Activated CD8-positive, alpha-beta T cell treated with anti-CD3 and anti-CD28 coated beads, Interleukin-2, amount 10 ng/mL, durations not matched to agents 7 days and 5 days (primary cell): ENCODE measurements at places on chromosomes 12 and 14.

DNA sequence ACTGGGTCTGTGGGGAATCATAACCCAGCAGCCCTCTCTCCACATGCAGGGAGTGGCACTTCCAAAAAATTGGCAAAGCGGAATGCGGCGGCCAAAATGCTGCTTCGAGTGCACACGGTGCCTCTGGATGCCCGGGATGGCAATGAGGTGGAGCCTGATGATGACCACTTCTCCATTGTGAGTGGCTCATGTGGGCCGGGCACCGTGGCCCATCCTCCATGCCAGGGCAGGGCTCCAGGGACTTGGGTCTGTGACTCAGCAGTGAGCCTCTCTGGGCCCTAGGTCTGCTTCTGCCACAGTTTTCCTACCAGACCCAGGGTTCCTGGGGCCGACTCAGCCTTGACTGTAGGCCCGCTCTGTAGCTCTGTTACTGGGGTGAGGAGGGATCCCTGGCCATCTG is 2.2 kb downstream of the NPFF start:
- no peak for DNase-seq
- no peak overlapping the region for H3K4me3 ChIP-seq
- H3K36me3 ChIP-seq, result peaks cover 18% of the 10 kb centered on the region
- H3K27me3 ChIP-seq, result no peaks in the 10 kb centered on the region
- peaks cover 28% of the 10 kb centered on the region for H3K4me1 ChIP-seq

GRCh38 chr12:109949089-109949488 is 47.1 kb downstream of the GIT2 start:
- H3K4me1 ChIP-seq, result peaks cover 28% of the 10 kb centered on the region
- no peaks in the 10 kb centered on the region for H3K27me3 ChIP-seq
- no peak overlapping the region for H3K27ac ChIP-seq
- H3K36me3 ChIP-seq, result peaks cover 76% of the 10 kb centered on the region
- DNase-seq, result no peak

DNA sequence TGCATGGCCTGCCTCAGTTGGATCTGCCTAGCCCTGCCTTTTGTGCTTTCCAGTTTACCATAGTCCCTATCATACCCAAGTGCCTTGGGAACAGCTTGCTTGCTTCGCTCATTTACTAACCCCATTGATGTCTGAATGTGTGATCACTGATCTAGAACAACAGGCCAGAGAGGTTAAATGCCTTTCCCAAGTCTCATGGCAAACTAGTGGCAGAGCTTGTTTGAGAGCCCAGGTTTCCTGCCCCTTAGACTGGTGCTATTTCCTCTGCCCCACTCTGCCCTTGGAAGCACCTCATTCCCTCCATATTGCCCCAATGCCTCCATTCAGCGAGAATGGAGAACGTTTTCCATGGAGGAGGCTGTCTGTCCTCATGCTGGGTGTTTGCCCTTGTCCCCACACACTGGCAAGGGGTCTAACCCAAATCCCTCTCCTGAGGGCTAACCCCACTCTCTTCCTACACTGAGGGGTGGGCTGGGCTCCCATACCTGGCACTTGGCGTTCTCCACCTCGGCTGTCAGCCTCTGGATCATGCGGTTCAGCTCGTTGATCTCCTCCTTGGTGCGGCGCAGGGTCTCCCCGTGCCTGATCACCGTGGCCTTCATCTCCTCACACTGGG is 19.8 kb downstream of the KRT7 start:
- peaks cover 70% of the 10 kb centered on the region for H3K4me1 ChIP-seq
- peaks cover 30% of the 10 kb centered on the region for H3K27me3 ChIP-seq
- H3K36me3 ChIP-seq, result peaks cover 25% of the 10 kb centered on the region
- H3K4me3 ChIP-seq, result no peak overlapping the region

DNA sequence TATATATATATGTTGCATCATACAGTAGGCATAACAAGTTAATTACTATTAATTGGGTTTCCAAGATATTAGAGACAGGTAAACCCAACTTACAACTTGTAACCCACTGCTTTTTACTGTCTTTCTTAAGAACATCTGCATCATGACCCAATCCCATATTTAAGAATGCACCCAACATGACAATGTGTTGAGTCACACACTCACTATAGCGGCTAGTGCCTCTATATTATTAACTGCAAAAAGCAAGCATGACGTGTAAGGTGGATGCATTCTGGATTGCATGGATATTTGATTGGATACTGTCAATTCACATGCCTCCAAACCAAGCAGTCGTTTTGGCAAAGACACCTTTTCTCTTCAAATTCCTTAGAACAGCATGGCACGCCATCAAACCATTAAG is 68.2 kb downstream of the KSR2 start:
- H3K4me3 ChIP-seq, result no peak overlapping the region
- no peaks in the 10 kb centered on the region for H3K27me3 ChIP-seq
- H3K27ac ChIP-seq, result no peak overlapping the region
- no peaks in the 10 kb centered on the region for H3K36me3 ChIP-seq
- H3K4me1 ChIP-seq, result no peaks in the 10 kb centered on the region

GRCh38 chr12:128827724-128828123 is 4.0 kb upstream of the SLC15A4 start:
- H3K4me1 ChIP-seq, result peaks cover 23% of the 10 kb centered on the region
- no peak for DNase-seq

- DNase-seq, result no peak
- H3K4me3 ChIP-seq, result no peak overlapping the region
- H3K27ac ChIP-seq, result no peak overlapping the region
- H3K4me1 ChIP-seq, result peaks cover 13% of the 10 kb centered on the region
- H3K36me3 ChIP-seq, result no peaks in the 10 kb centered on the region
These were observed 34.6 kb downstream of the SLC6A12 start for GRCh38 chr12:179131-179884.

DNA sequence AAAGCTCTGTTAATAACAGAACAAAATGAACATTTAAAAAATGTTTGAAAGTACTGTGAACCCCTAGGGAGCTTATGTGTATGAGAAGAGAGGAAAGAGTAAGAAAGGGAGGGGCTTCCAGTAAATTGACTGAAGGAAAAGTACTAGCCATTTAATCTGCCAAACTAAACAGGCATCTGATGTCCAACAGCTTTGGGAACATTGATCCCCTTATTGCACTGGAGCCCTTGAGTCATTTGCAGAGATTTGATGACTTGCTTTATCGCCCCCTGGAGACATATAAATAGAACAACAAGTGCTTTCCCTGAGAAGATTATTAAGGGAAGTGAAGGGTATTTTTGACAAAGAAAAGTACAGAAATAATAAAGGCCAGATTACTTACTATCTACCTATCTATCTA is 319.3 kb upstream of the NOVA1 start:
- no peak for DNase-seq
- no peaks in the 10 kb centered on the region for H3K4me1 ChIP-seq
- H3K27ac ChIP-seq, result no peak overlapping the region
- no peak overlapping the region for H3K4me3 ChIP-seq
- no peaks in the 10 kb centered on the region for H3K36me3 ChIP-seq
- no peaks in the 10 kb centered on the region for H3K27me3 ChIP-seq

GRCh38 chr14:57560681-57561080 is 67.0 kb upstream of the CCDC198 start:
- DNase-seq, result no peak
- no peaks in the 10 kb centered on the region for H3K4me1 ChIP-seq
- H3K4me3 ChIP-seq, result no peak overlapping the region
- no peak overlapping the region for H3K27ac ChIP-seq
- H3K36me3 ChIP-seq, result no peaks in the 10 kb centered on the region

DNA sequence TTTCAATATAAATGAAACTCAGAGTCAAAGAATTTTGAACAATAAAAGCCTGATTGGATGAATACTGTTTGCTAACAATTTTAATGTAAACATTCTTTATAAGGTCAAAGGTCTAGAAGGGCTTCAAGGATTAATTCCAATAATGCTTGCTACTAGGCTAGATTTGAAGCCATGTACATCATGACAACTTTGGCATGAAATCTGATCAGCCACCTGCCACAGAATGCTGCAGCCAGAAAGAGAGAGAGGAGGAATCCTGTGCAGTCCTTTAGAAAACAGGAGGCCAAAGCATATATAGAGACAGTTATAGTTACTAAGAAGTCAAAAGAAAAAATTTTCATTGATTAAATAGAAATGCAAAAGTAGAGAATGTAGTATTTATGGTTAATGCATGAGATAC is 47.1 kb downstream of the ABCD2 start:
- H3K27me3 ChIP-seq, result no peaks in the 10 kb centered on the region
- no peak overlapping the region for H3K27ac ChIP-seq
- H3K4me3 ChIP-seq, result no peak overlapping the region
- H3K36me3 ChIP-seq, result peaks cover 78% of the 10 kb centered on the region
- H3K4me1 ChIP-seq, result no peaks in the 10 kb centered on the region

GRCh38 chr14:104289507-104289906 is 151.1 kb downstream of the KIF26A start:
- H3K36me3 ChIP-seq, result no peaks in the 10 kb centered on the region
- no peak overlapping the region for H3K4me3 ChIP-seq
- no peak for DNase-seq
- no peak overlapping the region for H3K27ac ChIP-seq
- H3K4me1 ChIP-seq, result no peaks in the 10 kb centered on the region
- no peaks in the 10 kb centered on the region for H3K27me3 ChIP-seq

- H3K27ac ChIP-seq, result no peak overlapping the region
- no peak overlapping the region for H3K4me3 ChIP-seq
- no peaks in the 10 kb centered on the region for H3K4me1 ChIP-seq
- no peaks in the 10 kb centered on the region for H3K27me3 ChIP-seq
- no peak for DNase-seq
- peaks cover 14% of the 10 kb centered on the region for H3K36me3 ChIP-seq
These were observed 293.9 kb downstream of the FBXL14 start for GRCh38 chr12:1300460-1300859.

- H3K4me3 ChIP-seq, result no peak overlapping the region
- no peaks in the 10 kb centered on the region for H3K4me1 ChIP-seq
- H3K27ac ChIP-seq, result no peak overlapping the region
- no peak for DNase-seq
- peaks cover 4% of the 10 kb centered on the region for H3K27me3 ChIP-seq
- H3K36me3 ChIP-seq, result no peaks in the 10 kb centered on the region
These were observed 16.2 kb upstream of the MED6 start for GRCh38 chr14:70616646-70617045.

- H3K36me3 ChIP-seq, result peaks cover 52% of the 10 kb centered on the region
- no peak overlapping the region for H3K27ac ChIP-seq
- H3K4me3 ChIP-seq, result no peak overlapping the region
- DNase-seq, result no peak
These were observed 37.4 kb downstream of the HSP90AA1 start for GRCh38 chr14:102049258-102050025.
